CD8-positive, alpha-beta T cell (primary cell): ENCODE measurements at places on chromosomes 1 and 21.
A peak's percentile ranks its signal among the peaks of the same experiment; 100 is the strongest.

GRCh38 chr1:46535063-46535462 lies 16.4 kb downstream of the KNCN start:
- DNase-seq: no peak

DNA sequence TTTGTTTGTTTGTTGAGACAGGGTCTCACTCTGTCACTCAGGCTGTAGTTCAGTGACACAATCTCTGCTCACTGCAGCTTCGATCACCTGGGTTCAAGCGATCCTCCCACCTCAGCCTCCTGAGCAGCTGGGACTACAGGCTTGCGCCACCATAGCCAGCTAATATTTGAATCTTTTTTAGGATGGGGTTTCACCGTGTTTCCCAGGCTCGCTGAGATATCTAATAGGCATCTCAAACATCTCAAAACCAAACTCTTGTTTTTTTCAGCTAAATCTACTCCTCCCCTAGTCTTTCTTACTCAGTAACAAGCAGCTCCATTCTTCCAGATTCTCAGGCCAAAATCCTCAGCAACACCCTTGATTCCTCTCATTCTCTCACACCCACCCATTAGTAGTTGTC lies 22.0 kb upstream of the SRRM1 start:
- no peak for DNase-seq

DNA sequence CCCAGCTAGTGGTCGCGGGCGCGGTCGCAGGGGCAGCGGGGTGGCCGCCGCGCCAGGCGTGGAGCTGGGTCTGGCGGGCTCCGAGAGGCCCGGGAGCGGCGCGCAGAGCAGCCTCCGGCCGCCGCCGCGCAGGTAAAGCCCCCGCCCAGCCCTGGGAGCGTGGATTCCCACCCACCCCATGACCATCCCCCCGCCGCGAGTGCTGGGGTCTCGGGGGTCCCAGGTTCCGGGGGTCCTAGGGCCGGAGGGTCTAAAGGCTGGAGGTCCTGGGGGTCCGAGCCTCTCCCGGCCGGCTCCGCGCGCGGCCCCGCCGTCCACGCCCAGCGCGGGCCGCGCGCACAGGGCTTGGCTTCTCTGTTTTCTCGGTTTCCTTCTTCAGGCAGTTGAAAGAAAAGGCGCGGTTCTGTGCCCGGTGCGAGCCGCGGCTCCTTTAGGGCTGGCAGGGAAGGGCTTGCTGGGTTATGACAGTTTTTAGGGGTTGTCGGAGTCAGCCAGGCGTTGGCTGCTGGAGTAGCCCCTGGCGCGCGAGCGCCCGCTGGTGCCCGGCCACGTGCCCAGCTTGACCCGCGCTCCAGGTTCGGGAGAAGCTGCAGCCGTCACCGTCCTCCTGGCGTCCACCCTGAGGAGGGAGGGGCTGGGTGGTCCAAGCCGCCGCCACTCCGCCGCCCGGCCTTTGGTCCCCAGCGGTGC lies 359 bp downstream of the LRRC3 start:
- no peak for DNase-seq

GRCh38 chr1:2786329-2787162 lies 14.9 kb downstream of the TTC34 start:
- peak; percentile 68 for DNase-seq

- DNase-seq: no peak
Observed at GRCh38 chr1:223695941-223696340, 16.4 kb upstream of the CAPN2 start.

GRCh38 chr1:68495532-68495931 lies 1.4 kb downstream of the DEPDC1 start:
- DNase-seq: no peak

- DNase-seq: no peak
Observed at GRCh38 chr1:8625981-8626898, 191.2 kb downstream of the RERE start.

DNA sequence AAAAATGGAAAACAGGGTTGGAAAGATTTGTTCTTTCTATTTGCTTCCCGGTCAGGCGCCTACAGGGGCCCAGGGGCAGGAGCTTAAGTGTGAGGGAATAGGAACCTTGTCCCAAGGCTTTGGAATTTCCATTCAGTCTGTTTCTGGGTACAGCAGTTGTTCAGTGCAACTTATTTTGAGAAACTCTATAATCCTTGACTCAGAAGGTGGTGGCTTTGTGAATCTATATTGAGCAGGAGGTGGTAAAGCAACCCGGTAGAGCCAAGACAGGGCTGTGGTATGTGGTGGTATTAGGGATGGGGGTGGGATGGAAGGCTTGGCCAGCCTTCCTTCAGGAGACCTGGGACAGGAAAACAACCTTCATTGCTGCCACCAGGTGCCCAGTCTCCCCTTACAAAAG lies 20.0 kb downstream of the GJA5 start:
- no peak for DNase-seq

DNA sequence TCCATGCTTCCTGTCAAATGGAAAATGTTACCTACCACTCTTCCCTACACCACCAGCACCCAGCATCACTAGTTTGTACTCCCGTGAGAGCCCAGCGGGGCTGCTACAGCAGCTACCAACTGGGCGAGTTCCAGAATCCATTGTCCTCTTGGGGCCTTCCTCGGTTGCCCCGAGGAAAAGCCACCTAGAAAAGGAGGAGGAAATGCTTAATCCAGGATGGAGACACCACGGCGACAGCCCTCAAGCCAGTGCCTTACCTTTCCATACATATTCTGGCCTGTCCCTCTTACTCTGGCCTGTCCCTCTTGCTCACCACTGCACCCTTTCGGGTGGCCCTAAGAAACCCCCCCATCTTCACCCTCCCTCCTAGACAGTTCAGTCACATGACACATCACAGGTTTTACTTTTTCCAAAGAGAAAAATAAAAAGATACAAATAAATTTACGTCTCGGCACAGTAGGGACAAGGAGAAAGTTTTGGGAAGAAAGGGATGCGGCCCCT lies 478 bp downstream of the RIT1 start:
- DNase-seq: peak; percentile 14

DNA sequence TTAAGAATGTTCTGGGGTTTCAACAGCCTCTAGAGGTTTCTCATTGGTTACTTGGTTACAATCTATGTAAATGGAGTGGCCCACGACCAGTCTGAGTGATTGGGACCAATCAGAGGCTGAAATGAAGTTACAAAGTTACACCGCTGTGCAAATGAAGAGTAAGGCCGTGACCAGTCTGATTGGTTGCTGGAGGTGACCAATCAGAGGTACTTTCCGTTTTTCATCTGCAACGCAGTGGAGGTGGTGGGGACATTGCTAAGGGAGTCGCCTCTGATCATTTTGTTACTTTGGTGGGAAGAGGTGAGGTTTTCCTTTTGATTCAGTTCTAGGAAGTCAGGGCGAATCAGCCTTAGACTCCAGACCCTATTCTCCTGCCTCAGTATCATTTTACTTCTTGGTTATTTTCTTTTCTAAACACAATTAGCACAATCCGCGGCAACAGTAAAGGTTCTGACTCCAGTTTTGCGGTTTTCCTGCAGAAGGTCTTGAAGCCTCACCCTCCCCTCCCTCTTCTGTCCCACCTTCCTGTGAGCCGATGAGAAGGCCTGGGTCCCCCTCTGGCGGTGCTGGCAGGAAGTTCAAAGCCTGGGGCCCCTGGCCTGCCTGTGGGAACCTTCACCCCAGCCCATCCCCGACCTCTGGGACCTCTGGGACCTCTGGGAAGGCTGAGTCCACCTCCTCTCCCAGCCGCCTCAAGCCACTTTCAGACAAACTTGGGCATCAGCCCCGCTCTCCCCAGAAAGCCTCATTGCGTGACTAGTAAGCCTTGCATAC lies 38.7 kb upstream of the TTC34 start:
- DNase-seq: peak; percentile 76

DNA sequence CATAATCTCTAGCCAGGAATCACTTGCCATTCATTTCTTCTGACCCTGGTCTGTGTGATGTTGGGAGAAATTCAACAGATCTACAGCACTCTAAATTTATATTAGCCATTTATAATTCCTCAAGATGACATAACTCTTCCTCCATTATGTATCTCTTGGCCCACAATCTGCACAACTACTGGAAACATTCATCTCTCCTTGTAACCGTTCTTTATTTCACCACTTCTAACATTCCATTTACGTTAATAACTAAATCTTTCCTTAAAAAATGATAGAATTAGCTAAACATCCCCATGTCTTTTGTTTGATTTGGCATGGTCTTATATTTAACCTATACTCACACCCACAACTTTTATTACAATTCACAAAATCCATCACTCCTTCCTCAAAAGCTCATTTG lies 166.0 kb downstream of the COL11A1 start:
- no peak for DNase-seq

DNA sequence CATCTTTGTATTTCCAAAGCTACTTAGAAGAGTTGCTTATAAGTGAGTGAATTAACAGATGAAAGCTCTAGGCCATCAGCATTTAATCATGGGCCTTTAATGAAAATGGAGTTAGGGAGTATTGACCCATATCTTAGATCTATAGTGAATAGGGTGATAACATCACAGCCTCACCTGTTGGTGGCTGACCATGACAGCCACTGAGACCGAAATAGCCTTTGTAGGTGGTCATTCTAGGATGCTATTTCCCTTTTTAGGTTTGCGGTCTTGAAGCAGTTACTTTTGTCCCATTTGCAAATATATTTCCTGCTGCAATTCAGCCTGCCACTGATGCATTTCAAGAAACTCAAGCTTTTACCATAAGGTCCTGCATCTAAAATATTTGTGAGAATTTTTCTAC lies 410.1 kb upstream of the LYPLAL1 start:
- DNase-seq: no peak

DNA sequence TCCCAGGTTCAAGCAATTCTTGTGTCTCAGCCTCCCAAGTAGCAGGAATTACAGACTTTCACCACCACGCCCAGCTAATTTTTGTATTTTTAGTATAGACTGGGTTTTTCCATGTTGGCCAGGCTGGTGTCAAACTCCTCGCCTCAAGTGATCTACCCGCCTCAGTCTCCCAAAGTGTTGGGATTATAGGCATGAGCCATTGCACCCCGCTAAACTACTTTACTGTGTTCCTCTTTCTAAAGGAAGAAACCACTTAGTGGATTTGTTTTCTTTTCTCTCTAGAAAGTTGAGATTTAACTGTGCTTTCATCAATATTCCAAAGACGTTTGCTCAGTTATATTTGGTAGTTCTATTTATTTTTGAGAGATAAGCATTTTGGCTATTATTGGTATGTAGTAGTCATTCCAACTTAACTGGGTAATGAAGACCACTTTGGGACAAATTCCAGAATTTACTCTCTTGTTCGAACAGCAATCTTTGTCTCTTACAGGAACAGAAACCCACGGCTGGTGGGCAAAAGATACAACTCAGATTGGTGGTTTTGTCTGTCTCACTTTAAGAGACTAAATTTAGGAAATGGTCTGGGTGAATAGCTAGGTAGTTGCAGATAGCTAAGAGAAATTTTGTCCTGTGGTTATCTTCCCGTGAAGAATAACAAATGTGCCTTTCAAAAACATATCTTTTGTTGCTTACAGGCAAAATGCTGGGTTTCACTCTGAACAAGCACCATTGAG lies 103.5 kb upstream of the CD55 start:
- no peak for DNase-seq

GRCh38 chr1:26181586-26182382 lies 4.5 kb downstream of the CNKSR1 start:
- DNase-seq: no peak

- DNase-seq: no peak
Observed at GRCh38 chr21:18023157-18023556, 204.0 kb upstream of the C21orf91 start.

GRCh38 chr1:87535551-87535950 lies 206.9 kb downstream of the LMO4 start:
- DNase-seq: no peak
